Activated T-cell treated with anti-CD3 and anti-CD28 coated beads, Interleukin-2, amount 50 U/mL, for 24 hours (primary cell): ENCODE measurements at places on chromosomes 7 and 10.
A peak's percentile ranks its signal among the peaks of the same experiment; 100 is the strongest.

GRCh38 chr7:985915-986741, 3.1 kb downstream of the CYP2W1 start:
- DNase-seq = no peak

DNA sequence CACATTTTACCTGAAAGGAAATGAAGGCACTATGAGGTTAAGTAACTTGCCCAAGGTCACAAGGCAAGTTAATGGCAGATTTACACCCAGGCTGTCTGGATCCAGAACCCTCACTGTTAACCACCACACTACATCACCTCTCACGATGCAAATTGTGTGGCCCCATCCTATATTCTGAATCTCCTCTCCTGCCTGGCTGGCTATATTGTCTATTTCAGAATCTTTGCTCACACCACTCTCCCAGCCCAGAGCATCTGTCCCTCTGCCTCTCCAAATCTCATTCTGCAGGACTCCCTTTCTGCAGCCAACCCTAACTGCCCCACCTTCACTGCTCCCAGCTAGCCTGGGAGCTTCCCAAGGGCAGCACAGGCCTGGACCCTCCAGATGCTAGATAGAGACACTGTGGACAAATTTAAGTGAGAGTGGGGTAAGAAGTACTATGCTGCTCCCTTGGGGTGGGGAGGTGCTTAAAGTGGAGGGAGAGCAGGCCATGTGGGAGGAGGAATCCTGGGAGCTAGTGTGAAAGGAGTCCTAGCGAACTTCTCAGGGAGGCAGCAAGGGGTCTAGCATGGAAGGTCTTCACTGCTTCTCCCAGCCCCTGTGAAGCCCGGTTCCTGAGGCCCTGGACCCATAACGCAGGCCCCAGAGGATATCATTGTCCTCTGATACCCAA, 786 bp downstream of the CUEDC2 start:
- DNase-seq = peak; percentile 47

GRCh38 chr7:14626076-14626475, 276.5 kb downstream of the DGKB start:
- DNase-seq = no peak

GRCh38 chr10:5748394-5748803, 63.8 kb downstream of the TASOR2 start:
- DNase-seq = no peak

- no peak for DNase-seq
These were observed 128.2 kb upstream of the TCERG1L start for GRCh38 chr10:131439705-131440104.

- peak; percentile 100 for DNase-seq
These were observed at the start of gene GNB2 for GRCh38 chr7:100673302-100673941. GNB2 (plus strand) TSS chr7:100673740; CDS start chr7:100676266, 2,526 bp downstream.
